Pancreas (tissue), 10 donors: ENCODE measurements at places on chromosomes 7 and 10. TPM values are rescaled to one million over a fixed set of nuclear protein-coding genes. Genes with fewer than 3 reads are reported as not detected.

The STRIP2 gene
- 0.32 TPM for total RNA-seq

The MYH16 gene
- total RNA-seq: 0.09 TPM

The EBLN1 gene
- total RNA-seq: not detected

The AOAH gene
- 7.4 TPM for total RNA-seq

The YKT6 gene
- 33.4 TPM for total RNA-seq

The MEOX2 gene
- total RNA-seq: 0.24 TPM

The HDAC9 gene
- 6.4 TPM for total RNA-seq

The NPFFR1 gene
- total RNA-seq: 0.03 TPM

The RNF32 gene
- 1.2 TPM for total RNA-seq

The GRM3 gene
- not detected for total RNA-seq

The JMJD1C gene
- total RNA-seq: 41.0 TPM

The CDNF gene
- total RNA-seq: 6.5 TPM

The SEMA3C gene
- 6.0 TPM for total RNA-seq

The MAP3K8 gene
- total RNA-seq: 4.6 TPM

The PPP1R17 gene
- total RNA-seq: not detected

The DPP6 gene
- total RNA-seq: 4.8 TPM

The MRC1 gene
- 23.6 TPM for total RNA-seq

The MRLN gene
- total RNA-seq: 2.1 TPM

The PLAC9 gene
- total RNA-seq: 3.1 TPM

The SLC26A3 gene
- 1.1 TPM for total RNA-seq

The CYP2C9 gene
- 0.23 TPM for total RNA-seq

The SUN3 gene
- not detected for total RNA-seq

The EEF1AKMT2 gene
- total RNA-seq: 9.2 TPM

The ZNF777 gene
- 6.7 TPM for total RNA-seq

The IL2RA gene
- total RNA-seq: 0.12 TPM

The SPDYE3 gene
- not detected for total RNA-seq

The ENO4 gene
- total RNA-seq: 0.71 TPM

The GHRHR gene
- 0.55 TPM for total RNA-seq

The RAPGEF5 gene
- total RNA-seq: 19.6 TPM

The HOXA4 gene
- 0.98 TPM for total RNA-seq

The C7orf25 gene
- 2.9 TPM for total RNA-seq

The FGL2 gene
- total RNA-seq: 2.0 TPM

The AKR1D1 gene
- not detected for total RNA-seq

The ANKRD26 gene
- total RNA-seq: 4.0 TPM

The TPK1 gene
- 1.5 TPM for total RNA-seq

The TRUB1 gene
- 7.7 TPM for total RNA-seq

The RNF148 gene
- total RNA-seq: 1.2 TPM

The PARD3 gene
- 23.0 TPM for total RNA-seq

The PRSS37 gene
- not detected for total RNA-seq

The MYOF gene
- total RNA-seq: 6.7 TPM

The HABP2 gene
- total RNA-seq: 14.9 TPM

The CCNY gene
- total RNA-seq: 27.7 TPM

The PITRM1 gene
- total RNA-seq: 30.9 TPM

The ZNF488 gene
- total RNA-seq: 0.09 TPM

The SKIDA1 gene
- total RNA-seq: 0.70 TPM

The ADAM22 gene
- 1.7 TPM for total RNA-seq

The CLDN4 gene
- 124 TPM for total RNA-seq

The OR2AE1 gene
- not detected for total RNA-seq

The COMTD1 gene
- total RNA-seq: 77.9 TPM

The ZNF425 gene
- total RNA-seq: 0.52 TPM

The LIPF gene
- total RNA-seq: not detected

The SPACDR gene
- 0.24 TPM for total RNA-seq

The TRIM73 gene
- total RNA-seq: 3.6 TPM

The CHPF2 gene
- total RNA-seq: 16.3 TPM

The DRGX gene
- total RNA-seq: not detected

The SPDYE11 gene
- total RNA-seq: not detected

The TMEM273 gene
- 0.91 TPM for total RNA-seq
